ENCODE measurements at places on chromosomes 4 and X.

GRCh38 chr4:25560605-25561004 is 95.0 kb upstream of the SLC34A2 start:
- peaks cover 1% of the 10 kb centered on the region for H3K27me3 ChIP-seq
- no peak for DNase-seq
- H3K4me1 ChIP-seq = no peaks in the 10 kb centered on the region
- H3K36me3 ChIP-seq = no peaks in the 10 kb centered on the region
- H3K4me3 ChIP-seq = no peak overlapping the region
- no peak overlapping the region for H3K27ac ChIP-seq

DNA sequence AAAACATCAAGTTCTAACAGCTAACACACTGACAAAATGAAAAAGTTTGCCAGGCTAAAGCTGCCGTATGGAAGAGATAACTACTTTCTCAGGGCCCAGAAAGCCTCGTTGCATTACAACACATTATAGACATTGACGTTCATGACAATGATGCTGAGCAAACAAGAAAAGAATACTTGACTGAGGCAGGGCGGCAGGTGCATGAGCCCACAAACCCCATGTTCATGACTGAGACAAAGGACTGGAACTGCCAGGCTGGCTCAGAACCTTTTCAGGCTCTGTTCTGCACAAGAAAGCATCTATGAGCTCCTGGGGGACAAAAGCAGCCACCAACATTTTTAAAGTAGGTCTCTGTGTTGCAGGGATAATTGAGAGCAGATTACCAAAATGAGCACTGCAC is 13.6 kb downstream of the TLR6 start:
- H3K27ac ChIP-seq = no peak overlapping the region
- H3K4me3 ChIP-seq = no peak overlapping the region
- no peaks in the 10 kb centered on the region for H3K36me3 ChIP-seq
- H3K4me1 ChIP-seq = peaks cover 7% of the 10 kb centered on the region
- H3K27me3 ChIP-seq = no peaks in the 10 kb centered on the region

GRCh38 chr4:40193578-40193977 is 3.3 kb upstream of the RHOH start:
- H3K27ac ChIP-seq = peak overlapping the region; percentile 97
- H3K27me3 ChIP-seq = no peaks in the 10 kb centered on the region
- peaks cover 15% of the 10 kb centered on the region for H3K36me3 ChIP-seq
- peak overlapping the region; percentile 98 for H3K4me3 ChIP-seq
- no peak for DNase-seq
- H3K4me1 ChIP-seq = peaks cover 74% of the 10 kb centered on the region

DNA sequence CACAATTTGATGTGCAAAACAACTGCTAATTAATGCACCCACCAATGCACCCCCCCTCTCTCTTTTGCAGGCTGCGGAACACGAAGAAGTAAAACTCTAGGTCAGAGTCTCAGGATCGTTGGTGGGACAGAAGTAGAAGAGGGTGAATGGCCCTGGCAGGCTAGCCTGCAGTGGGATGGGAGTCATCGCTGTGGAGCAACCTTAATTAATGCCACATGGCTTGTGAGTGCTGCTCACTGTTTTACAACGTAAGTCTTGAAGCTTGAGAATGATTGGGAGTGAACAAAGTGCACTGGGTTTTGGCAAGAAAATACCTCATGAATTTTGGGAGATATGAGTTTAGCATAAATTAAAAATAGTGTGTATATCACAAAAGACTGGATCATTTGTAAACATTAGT is 28.9 kb downstream of the TMPRSS11E start:
- DNase-seq = no peak
- no peaks in the 10 kb centered on the region for H3K4me1 ChIP-seq
- no peak overlapping the region for H3K4me3 ChIP-seq
- H3K27me3 ChIP-seq = no peaks in the 10 kb centered on the region

DNA sequence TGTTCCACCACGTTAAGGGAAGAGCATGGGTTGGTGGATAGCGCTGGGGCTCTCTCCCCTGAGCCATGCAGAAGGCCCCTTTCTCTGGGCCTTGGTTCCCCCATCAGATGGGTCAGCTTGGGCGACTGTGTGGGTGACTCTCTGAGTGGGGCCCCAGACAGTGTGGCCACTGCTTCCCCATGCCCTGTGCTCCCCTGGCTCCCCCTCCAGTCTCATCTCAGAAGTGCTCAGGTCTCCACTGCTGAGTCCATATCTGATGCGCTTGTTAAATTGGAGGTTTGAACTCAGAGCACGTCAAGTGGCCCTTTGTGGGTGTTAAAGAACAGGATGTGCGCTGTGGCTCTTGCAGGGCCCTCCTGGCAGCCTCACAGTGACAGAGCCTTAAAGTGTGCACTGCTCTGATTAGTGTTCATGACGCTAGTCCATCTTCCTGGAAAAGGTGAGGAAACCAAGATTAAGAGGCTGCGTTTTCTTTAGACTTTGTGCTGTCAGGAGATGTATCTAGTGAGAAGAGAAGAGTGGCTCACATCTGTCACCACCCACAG is 59.8 kb downstream of the NELFA start:
- no peak overlapping the region for H3K4me3 ChIP-seq
- peaks cover 38% of the 10 kb centered on the region for H3K36me3 ChIP-seq
- no peak overlapping the region for H3K27ac ChIP-seq

DNA sequence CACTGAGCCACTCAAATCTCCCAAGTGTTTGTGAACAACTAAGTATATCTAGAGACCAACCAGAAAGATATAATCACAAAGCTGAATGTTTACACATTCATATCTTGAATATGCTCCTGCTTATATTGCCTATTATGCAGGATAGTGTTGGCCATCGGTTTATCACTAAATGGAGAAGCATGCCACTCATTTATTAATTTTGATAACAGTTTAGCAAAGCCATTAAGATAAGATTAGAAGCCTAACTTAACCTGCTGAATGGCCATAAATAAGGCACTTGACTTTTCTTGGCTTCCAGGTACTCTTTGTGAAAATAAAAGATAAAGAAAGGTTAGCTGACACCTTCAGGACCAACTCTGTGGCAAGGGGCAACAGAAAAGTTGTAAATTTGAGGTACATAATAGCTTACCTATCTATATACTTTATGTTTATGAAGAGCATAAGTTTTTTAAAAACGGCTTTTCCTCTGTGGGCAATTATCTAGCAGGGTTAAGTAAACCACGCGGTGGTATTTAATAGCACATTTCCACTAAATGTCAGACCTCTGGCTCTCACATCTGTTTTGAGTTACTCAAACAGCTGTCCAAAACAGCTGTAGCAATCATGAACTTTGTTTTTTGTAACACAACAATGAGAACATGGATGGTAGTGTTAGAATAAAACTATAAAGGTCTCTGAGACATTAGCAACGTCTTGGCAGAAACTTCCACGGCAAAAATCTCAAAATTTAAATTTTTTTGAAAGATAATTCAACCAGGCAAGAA is 58.8 kb upstream of the FTHL17 start:
- no peak for DNase-seq
- peaks cover 5% of the 10 kb centered on the region for H3K4me1 ChIP-seq
- no peak overlapping the region for H3K4me3 ChIP-seq
- no peaks in the 10 kb centered on the region for H3K27me3 ChIP-seq

GRCh38 chr4:15479089-15479912 is 9.6 kb downstream of the CC2D2A start:
- no peak for DNase-seq
- no peak overlapping the region for H3K27ac ChIP-seq
- H3K27me3 ChIP-seq = no peaks in the 10 kb centered on the region
- no peaks in the 10 kb centered on the region for H3K4me1 ChIP-seq
- no peak overlapping the region for H3K4me3 ChIP-seq

DNA sequence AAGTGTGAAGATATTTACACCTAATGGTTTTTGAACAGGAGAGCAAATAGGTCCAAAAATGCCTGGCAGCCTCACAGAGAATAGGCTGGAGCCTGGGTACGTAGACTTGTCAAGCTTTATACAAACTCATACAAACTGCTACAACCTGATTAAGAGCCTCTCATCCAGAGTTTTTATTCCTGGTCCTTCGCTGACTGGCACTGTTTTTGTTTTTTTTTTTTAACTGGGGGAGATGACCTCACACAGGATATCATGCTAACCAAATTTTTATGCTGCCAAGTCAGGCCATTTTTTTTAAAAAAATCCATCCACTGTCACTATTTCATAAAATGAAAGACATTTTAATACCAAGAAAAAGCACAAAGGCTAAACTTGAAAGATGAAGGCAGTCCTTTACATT is 1.9 kb downstream of the FAM114A1 start:
- no peak for DNase-seq
- H3K27ac ChIP-seq = no peak overlapping the region
- H3K4me3 ChIP-seq = no peak overlapping the region
- H3K27me3 ChIP-seq = peaks cover 18% of the 10 kb centered on the region
- peaks cover 10% of the 10 kb centered on the region for H3K4me1 ChIP-seq
- H3K36me3 ChIP-seq = no peaks in the 10 kb centered on the region

GRCh38 chr4:141686879-141687278 is 50.5 kb downstream of the IL15 start:
- no peak overlapping the region for H3K4me3 ChIP-seq
- peaks cover 1% of the 10 kb centered on the region for H3K36me3 ChIP-seq
- DNase-seq = no peak
- peaks cover 1% of the 10 kb centered on the region for H3K27me3 ChIP-seq
- H3K4me1 ChIP-seq = no peaks in the 10 kb centered on the region

DNA sequence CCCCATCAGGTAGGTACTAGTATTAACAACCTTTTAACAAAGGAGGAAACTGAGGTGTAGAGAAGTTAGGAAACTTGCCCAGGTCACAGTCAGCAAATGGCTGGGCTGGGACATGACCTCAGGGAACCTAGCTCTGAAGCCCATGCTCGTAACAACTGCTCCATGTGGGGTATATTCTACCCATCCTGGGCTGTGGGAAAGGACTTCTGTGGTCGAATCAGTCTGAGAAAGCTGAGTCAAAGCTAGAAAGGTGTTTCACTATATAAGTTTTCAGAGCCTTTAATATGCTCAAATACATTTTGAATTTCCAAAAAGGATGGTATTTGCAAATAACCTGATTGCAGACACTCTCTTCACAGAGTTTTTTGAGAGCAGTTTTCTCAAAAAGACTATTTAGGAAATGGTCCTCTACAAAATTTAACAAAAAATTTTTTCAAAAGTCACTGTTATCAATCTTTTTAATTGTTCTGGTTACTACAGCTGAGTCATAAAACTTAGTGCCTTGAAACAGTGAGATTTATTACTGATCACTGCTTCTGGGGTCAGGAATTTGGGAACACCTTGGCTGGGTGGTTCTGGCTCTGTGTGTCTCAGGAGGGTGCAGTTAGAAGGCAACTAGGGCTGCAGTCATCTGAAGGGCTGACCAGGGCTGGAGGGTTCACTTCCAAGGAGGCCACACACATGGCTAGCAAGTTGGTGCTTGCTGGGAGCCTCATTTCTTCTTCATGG is 53.6 kb downstream of the NSG1 start:
- peaks cover 15% of the 10 kb centered on the region for H3K36me3 ChIP-seq
- no peak overlapping the region for H3K4me3 ChIP-seq
- H3K27me3 ChIP-seq = no peaks in the 10 kb centered on the region
- H3K27ac ChIP-seq = no peak overlapping the region

GRCh38 chr4:143281507-143282190 is 55.0 kb upstream of the GAB1 start:
- no peak overlapping the region for H3K4me3 ChIP-seq
- no peaks in the 10 kb centered on the region for H3K36me3 ChIP-seq
- peaks cover 6% of the 10 kb centered on the region for H3K27me3 ChIP-seq

GRCh38 chr4:102604222-102604940 is 103.2 kb downstream of the NFKB1 start:
- peaks cover 69% of the 10 kb centered on the region for H3K4me1 ChIP-seq
- peaks cover 83% of the 10 kb centered on the region for H3K36me3 ChIP-seq
- H3K27ac ChIP-seq = peak overlapping the region; percentile 42
- no peaks in the 10 kb centered on the region for H3K27me3 ChIP-seq
- H3K4me3 ChIP-seq = no peak overlapping the region

- no peak for DNase-seq
- no peaks in the 10 kb centered on the region for H3K27me3 ChIP-seq
- no peak overlapping the region for H3K4me3 ChIP-seq
- no peaks in the 10 kb centered on the region for H3K4me1 ChIP-seq
Observed at GRCh38 chrX:1803741-1804140, 188.9 kb downstream of the ASMT start.

DNA sequence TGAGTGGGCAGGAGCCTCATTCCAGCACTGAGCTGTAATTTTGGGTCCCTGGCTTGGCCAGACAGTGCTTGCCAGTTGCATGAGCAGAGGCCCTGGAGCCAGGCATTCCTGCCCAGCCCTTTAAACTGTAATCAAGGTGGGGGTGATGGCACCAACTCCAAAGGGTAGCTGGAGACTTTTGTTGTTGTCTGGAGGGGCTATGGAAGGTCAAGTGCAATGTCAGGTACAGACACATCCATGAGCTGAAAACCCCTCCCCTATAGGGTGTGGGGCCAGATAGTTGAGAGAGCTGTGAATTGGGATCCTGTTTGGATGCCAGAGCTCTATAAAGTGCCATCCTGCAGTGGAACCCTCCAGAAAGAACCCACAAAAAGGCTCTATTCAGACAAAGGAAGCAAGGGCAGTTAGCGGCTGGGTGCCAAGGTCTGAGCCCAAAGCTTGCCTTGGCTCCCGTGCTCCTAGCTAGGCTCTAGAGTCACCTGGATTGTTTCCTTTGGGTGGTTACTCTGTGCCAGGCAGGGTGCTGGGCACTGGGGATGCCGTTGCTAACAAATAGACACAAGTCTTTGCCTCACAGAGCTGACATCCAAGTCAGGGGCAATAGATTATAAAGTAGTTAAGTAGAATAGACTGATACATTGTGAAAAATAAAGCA is 163.0 kb downstream of the EFNB1 start:
- DNase-seq = no peak
- H3K4me1 ChIP-seq = no peaks in the 10 kb centered on the region
- H3K4me3 ChIP-seq = no peak overlapping the region
- no peaks in the 10 kb centered on the region for H3K36me3 ChIP-seq

DNA sequence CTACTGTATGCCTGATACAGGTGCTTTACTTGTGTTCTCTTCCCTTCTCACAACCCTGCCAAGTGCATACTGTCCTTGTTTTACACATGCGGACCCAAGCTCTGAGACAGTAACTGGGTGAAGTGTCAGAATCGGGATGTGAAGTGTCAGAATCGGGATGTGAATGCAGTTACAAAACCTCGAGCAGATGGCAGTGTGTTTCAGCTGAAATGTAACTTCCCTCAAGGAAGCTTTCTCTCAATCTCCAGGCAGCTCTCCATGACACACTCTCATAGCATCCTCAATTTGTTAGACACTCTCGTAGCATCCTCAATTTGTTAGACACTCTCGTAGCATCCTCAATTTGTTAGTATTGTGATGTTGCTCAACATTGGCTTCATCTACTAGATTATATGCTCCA is 1.1 kb upstream of the HPSE start:
- H3K36me3 ChIP-seq = no peaks in the 10 kb centered on the region
- DNase-seq = no peak
- H3K4me1 ChIP-seq = peaks cover 23% of the 10 kb centered on the region
- peak overlapping the region; percentile 73 for H3K27ac ChIP-seq
- peaks cover 24% of the 10 kb centered on the region for H3K27me3 ChIP-seq

- DNase-seq = no peak
- no peak overlapping the region for H3K4me3 ChIP-seq
- no peaks in the 10 kb centered on the region for H3K36me3 ChIP-seq
Observed at GRCh38 chrX:50618788-50619558, 148.3 kb upstream of the DGKK start.

Measured in activated naive CD8-positive, alpha-beta T cell treated with anti-CD3 and anti-CD28 coated beads, Interleukin-2, amount 50 U/mL, for 24 hours (primary cell).